T-helper 9 cell (primary cell): ENCODE measurements at places on chromosomes 11 and 22.

DNA sequence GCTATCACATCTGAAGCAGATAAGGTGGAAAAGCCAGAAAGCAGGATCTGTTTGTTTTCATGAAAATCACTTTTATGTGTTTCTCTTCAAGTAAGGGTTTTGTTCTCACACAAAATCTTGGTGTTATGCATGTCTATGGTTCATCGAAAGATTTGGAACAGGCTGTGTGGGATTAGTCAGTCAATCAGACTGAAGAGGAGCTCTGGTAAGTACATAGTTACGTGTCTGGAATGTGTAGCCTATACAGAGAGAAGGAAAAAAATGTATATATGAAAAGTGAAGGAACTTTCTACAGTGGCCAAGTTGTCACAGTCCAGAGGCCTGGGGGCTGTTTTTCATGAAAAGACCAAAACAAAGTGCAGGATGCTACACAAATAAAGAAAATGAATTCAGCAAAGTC is 156.7 kb downstream of the CNTN5 start:
- no peak for DNase-seq

GRCh38 chr11:125745979-125746378 is at the start of gene PATE1:
PATE1 (plus strand) TSS chr11:125746279; CDS start chr11:125746305, 26 bp downstream.
- DNase-seq = no peak

- no peak for DNase-seq
Measured at GRCh38 chr11:100761841-100762240, 74.8 kb downstream of the ARHGAP42 start.

DNA sequence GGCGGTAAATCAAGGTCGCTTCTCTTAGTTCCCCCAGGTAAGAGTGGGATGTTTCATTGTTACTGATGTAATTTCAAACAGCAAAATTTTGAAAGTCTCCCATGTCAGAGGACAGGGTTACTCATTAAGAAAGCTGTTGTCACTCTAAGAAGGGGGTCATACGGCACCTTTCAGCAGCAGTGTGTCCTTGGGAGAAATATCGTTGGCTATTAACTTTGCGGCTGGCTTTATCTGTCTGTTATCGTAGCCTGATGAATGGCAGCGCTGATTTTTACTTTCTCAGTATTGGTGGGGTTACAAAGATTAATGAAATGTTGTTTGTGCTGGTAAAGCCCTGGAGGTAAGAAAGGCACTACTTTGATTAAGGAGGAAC is 27.5 kb upstream of the FBXO3 start:
- DNase-seq = no peak

DNA sequence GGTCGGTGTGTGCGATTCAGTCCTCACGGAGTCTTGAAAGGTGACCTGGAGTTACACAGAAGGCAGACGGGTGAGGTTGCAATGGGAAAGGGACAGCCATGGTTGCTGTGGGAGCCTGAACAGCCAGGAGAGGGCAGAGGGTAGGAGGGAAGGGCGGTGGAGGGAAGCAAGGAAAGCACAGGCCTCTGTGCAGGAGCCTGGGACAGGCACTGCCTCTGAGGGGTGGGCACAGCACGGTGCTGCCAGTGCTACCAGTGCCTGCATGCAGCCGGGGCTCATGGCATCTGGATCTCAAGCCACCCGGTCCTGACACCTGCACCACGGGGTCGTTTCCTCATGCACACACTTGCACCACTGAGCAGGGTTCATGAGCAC is 401.0 kb downstream of the TBC1D22A start:
- DNase-seq = no peak

DNA sequence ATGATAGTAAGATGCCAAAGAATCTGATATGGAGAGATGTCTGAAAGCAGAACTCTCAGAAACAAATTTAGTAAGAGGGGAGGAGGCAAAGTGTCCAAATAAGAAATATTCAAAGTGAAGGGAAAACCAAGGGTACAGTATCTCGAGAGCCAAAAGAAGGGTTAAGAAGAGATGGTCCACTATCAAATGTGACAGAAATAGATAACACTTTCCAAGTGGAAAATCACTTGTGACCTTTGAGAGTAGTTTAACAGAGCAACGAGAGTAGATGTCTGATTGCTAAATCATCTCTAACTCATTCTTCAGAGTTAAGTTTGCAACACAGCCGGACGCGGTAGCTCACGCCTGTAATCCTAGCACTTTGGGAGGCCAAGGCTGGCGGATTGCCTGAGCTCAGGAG is 4.3 kb upstream of the BUD13 start:
- no peak for DNase-seq
